Stimulated activated CD8-positive, alpha-beta memory T cell treated with anti-CD3 and anti-CD28 coated beads, Interleukin-15, amount 100 ng/mL, for 48 hours (primary cell): ENCODE measurements at places on chromosomes 7 and 10.

- no peak for DNase-seq
Observed at GRCh38 chr10:90378524-90379076, 479.2 kb downstream of the HTR7 start.

DNA sequence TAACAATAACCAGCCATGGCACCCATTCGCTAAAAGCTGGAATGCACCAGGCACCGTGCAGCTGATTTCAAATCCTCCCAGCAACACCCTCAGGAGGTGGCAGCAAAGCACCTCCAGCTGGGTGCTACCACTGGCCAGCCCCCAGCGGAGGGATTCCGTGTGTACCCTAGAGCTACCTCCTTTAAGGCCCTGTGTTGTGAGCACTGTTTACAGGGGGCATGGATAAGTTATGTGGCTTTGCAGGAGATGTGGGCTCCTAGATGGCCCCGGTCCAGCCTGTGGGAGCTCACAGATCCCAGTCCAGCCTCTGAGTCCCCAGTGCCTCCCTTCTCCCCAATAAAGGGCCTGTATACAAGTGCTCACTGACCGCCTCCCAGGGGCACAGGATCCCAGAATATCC is 27.1 kb downstream of the TNRC18 start:
- peak; percentile 34 for DNase-seq

GRCh38 chr7:96658022-96658412 is 51.6 kb downstream of the SEM1 start:
- no peak for DNase-seq

- DNase-seq: no peak
Observed at GRCh38 chr10:50620899-50621298, 2.9 kb downstream of the SGMS1 start.

DNA sequence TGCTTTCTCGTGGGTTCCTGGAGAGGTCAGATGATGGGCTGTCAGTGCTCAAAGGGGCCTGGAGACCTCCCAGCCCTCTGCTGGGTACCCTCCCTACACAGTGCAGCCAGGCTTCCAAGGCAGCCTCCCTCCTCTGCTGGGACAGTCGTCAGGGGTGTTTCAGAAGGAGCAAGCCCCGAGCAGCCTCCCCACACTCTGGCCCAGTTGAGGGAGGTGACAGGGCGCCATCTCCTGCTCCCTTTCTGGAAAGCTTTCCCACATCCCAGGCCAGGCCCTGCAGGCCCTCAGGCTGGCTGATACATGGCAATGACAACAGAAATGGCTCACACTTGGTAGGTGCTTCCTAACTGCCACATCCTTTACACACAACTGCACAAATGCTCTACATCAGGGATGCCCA is 32.1 kb downstream of the KCNMA1 start:
- no peak for DNase-seq

DNA sequence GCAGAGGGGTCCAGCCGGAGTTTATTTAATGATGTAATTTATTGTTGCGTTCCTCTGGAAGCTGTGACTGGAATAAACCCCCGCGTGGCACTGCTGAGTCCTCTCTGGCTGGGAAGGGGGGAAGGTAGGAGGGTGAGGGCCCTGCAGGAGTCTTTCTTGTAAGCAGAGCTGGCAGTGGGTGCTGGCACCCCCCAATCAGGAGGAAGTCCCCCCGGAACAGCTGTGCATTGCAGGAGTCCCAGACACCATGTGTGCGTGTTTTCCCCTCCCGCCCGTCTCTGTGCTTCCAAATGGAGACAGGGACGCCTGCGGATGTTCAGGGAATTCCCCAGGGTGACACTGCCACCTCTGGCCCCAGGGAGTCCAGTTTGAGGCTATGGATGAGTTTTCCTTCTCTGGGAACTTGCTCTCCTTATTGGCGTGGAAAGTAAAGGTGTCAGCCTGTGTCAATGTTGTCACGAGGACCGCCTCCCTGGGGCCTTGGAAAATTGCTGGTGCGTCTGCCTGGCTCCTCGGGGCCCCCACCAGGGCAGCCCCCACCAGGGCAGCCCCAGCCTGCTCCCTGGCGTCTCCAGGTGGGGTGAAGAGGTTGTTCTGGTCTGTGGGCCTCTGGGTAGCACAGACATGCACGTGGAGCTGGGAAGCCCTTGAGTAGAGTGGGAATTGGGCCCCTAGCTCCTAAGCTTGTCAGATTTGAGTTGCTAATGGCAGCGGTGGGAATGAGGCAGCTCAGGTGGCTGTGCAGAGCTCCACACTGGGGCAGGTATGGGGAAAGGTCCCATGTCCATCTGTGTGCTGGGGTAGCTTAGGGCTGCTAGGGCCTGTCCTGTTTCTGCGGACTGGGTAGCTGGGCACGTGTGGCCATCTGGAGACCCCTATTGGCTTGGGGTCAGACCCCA is 2.7 kb downstream of the FZD9 start:
- DNase-seq: no peak

GRCh38 chr10:7184660-7185366 is 226.0 kb downstream of the SFMBT2 start:
- no peak for DNase-seq

DNA sequence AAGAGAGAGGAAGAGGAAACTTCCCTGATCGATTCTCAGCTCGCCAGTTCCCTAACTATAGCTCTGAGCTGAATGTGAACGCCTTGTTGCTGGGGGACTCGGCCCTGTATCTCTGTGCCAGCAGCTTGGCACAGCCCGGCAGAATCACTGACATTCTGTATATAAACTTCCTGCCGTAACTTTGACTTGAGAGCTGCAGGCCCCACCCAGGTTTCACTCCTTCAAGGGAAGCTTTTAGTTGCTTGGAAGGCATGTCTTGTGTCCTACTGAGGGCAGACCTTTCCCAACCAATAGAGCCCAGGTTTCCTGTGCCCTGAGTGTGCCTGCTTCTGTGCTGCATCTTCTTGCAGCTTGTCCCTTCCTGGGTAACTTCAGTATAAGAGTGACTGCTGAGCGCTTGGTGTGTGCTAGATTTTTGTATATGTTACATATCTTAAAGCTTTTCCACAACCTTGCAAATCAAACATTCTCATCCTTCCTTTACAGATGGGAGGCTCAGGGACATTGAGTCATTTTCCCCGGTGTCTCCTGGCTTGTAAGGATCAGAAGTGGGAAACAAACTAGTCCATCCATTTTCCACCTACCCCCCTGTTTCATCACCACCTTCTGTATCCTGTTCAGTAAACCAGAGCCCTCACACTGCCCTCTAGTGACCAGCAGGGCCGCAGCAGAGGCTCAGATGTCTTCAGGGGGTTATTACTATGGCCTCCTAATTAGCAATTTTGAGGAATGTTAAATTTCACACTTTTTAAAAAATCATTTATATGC is 225.2 kb upstream of the PRSS58 start:
- peak; percentile 13 for DNase-seq

DNA sequence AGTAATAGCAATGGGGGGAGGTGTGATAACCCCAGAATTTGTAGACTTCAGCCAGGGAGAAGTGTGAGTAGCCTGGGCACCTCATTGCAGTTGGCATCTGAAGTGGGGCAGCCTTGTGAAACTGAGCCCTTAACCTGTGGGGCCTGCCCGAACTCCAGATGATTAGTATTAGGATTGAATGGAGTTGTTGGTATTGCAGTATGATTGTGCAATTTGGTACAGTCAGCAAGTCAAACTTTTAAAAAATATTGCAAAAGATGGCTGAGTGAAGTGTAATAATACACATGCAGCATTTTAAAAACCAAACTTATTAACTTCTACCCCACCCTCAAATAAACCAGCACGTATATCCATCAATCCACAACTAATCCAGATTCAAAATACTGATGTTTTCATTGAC is 9.3 kb downstream of the RBM33 start:
- DNase-seq: no peak

GRCh38 chr7:149860821-149861727 is 12.7 kb upstream of the ATP6V0E2 start:
- no peak for DNase-seq

GRCh38 chr7:17988141-17988540 is 39.5 kb downstream of the PRPS1L1 start:
- no peak for DNase-seq

DNA sequence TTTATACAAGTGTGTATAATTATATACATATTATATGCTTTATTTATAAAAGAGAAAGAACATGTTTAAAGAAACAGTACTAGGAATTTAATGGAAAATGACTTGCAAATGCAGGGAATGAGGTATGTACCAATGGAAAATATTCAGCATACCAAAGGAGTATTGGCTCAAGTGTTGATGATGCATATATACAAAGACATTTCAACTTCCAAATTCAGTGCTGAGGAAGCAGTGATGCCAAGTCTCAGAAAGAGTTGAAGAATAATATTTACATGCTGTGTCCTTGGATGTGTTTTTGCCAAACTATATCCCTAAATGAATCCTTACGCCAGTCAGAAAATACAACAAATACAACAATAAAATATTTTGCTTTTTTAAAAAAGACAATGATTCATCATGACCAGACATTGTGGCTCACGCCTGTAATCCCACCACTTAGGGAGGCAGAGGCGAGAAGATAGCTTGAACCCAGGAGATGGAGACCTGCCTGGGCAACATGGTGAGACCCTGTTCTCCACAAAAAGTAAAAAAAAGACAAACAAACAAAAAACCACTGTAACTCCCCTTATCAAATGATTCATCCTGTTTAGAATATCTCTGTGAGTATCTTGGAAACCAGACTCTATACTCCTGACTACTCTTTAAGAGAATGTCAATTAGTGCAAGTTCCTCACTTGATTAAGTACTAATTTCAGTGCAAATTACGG is 157.2 kb downstream of the CHRM2 start:
- no peak for DNase-seq

- DNase-seq: no peak
Observed at GRCh38 chr10:105041956-105042355, 400.9 kb downstream of the SORCS3 start.

- no peak for DNase-seq
Observed at GRCh38 chr10:123507298-123507697, 158.9 kb upstream of the GPR26 start.

DNA sequence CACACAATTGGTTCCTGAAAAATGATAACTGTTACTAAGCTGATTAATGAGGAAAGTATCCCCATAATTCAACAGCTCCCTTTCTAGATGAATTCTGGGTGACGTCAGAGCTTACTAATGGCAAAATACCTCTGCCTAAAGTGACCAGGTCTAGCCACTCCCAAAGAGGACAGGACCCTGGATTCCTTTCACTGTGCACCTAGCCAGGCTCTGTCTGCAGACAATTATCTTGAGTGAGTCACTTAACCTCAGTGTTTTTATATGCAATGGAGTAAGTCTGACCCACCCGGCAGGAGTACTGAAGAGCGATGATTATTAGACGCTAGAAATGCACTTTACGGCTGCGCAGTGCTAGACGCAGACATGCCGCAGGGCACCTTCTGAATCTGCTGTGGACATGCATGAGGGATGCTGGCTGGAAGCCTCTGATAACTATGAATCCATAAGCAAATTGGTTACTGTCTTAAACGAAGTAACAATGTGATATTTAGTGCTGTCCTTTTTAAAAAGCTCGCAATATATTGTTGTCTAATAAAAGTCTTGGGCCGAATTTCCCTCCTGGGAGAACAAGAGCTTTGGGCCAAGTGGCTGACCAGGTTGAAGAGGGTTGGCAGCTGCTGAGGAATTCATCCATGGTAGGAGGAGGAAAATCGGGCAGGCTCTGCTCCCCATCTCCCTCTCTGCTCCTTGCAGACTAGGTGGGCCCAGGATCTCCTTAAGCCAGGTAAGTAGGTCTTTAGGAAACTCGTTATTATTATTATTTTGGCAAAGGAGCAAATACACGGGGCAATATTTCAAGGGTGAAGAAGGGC is 4.6 kb upstream of the INPP5A start:
- no peak for DNase-seq

GRCh38 chr10:113000442-113000841 is 50.4 kb downstream of the TCF7L2 start:
- no peak for DNase-seq

GRCh38 chr7:150340024-150340749 is 1.2 kb downstream of the RARRES2 start:
- DNase-seq: no peak

DNA sequence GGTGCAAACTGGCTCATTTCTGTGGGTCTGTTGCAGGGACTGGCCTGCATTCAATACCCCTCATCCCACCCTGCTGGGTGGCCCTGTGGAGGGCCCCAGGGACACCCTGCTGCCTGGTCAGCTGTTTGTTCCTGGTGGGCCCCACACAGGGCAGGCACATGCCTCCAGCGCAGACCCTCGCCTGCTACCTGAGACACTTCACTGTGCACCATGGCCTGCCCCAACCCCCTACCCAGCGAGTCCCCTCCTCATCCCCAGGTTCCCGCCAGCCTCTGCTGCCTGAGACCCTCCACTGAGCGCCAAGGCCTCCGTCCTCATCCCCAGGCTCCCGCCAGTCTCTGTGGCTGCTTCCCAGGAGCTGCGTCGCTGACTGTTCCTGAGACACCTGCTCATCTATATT is 16.8 kb downstream of the GPR146 start:
- DNase-seq: no peak

GRCh38 chr10:106935978-106936451 is 228.5 kb downstream of the SORCS1 start:
- DNase-seq: no peak

- DNase-seq: no peak
Observed at GRCh38 chr7:128000854-128001265, 30.4 kb downstream of the LRRC4 start.

- no peak for DNase-seq
Observed at GRCh38 chr7:149866779-149867447, 6.9 kb upstream of the ATP6V0E2 start.

DNA sequence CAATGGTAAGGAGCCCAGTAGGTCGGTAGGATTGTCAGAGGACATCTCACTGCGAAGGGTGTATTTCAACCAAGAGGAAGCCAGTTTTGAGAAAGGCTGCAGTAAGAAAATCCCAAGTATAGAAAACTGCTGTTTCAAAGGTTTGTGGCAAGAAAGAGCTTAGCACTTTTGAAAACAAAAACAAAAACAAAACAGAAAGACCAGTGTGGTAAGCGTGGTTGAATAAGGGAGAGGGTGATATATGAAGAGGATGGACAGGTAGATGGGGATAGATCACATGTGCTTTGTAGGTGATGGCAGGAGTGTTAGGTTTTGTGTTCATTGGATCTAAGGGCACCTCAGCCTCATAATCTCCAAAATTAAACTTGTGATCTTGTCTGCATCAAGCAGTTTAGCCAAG is 141.6 kb upstream of the WNT16 start:
- DNase-seq: no peak

- DNase-seq: no peak
Observed at GRCh38 chr7:24916463-24917040, 63.4 kb downstream of the OSBPL3 start.

- no peak for DNase-seq
Observed at GRCh38 chr7:25622695-25623094, 394.4 kb upstream of the NPVF start.

- DNase-seq: no peak
Observed at GRCh38 chr7:112898432-112899290, 108.5 kb upstream of the TMEM168 start.

DNA sequence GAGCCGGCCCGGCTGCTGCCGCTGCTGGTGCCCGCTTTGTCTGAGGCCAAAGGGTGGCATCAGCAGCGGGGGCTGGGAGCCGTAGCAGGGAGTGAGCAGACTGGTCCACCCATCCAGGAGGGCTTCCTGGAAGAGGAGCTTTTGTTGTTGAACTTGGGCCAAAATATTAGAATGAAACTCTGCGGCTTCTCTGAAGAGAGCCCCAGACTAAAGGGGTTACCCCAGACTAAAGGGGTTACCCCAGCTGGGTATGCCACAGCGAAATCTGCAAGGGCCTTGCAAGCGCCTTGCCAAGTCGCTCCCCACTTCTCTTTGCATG is 154.7 kb upstream of the ZMIZ1 start:
- DNase-seq: no peak
